ENCODE measurements at places on chromosomes 7 and 10.

DNA sequence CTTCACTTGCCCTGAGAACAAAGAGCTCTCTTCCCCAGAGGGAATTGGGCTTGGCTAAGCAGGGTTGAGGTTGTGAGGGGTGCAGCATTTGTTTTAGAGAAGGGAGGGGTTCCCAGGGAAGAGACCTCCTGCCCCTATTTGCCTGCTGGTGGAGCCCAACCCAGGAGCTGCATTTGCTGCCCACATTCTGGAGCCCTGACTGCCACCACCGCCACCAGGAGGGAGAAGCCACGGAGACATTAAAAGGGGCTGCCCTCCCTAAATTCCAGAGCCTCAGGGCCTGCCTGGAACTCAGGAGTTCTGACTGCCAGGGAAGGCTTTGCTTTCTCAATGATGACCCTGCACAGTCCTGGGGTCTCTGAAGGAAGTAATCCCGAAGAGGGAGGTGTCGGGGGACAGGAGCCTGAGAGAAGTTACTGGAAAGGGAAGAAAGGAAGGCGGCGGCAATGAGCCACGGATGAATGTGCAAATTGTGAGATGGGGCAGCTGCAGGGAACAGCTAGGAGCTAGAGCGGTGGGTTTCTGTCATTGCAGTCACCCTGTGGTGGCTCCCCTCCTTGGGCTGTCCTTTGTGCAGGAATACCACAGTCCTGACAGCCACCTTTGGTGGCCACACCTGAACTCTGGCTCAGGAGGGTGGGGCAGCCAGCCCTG lies 51.3 kb downstream of the NEURL1 start:
- DNase-seq: no peak

DNA sequence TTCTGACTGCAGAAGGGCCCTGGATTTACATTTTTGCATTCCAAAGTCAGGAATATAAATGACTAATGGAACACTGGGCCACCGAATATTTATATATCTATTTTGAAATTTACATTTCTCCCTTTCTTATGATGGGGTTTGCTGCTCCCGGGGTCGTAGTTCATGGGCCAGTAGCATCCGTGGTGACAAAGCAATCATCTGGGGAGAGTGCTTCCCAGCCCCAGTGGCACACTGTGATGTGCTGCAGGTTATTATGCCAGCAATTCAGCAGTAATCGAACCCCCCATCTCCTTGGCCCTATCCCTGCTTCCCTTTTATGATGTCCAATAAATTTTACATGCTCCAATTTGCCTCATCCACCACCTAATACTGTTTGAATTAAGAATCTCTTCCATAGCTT lies 837.5 kb downstream of the LRMDA start:
- no peak for DNase-seq

DNA sequence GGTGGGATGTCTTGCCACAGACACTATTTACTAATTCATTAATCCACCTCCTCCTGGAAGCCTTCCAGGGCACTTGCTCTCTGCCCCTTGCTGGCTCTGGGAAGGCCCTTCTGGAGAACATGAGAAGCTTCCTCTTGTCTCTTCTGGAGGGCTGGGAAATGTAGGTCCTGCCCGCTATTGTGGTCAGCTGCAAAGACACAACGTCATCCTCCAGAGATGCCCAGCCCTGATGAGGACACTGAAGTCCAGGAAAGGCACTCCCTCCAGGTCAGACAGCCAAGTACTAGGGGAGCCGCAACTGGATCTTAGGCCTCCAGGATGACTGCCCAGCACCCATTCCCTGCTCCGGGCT lies 9.6 kb upstream of the TACR2 start:
- no peak for DNase-seq

DNA sequence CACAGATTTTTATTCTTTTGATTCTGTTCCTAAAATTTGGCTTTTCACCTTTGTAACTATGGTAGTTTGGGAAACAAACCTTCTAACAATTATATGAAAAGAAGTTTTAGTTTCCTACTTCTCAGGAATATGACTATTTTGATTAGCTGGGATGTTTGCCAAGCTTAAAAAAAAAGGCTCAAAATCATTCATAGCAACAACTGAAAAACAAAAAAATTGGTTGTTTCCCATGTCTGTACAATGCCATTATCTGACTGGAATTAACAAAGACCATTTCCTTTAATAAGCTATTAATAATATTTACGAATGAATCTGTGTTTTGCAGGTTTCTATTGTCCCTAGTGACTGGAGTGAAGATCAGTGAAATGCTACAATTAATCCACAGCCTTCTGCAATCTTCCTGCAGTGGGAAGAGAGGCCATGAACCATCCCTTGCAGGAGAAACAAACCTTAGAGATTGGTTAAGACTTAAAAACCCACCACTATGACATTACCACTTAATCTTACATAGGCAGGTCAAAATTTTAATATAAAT lies 4.2 kb downstream of the PURB start:
- no peak for DNase-seq

DNA sequence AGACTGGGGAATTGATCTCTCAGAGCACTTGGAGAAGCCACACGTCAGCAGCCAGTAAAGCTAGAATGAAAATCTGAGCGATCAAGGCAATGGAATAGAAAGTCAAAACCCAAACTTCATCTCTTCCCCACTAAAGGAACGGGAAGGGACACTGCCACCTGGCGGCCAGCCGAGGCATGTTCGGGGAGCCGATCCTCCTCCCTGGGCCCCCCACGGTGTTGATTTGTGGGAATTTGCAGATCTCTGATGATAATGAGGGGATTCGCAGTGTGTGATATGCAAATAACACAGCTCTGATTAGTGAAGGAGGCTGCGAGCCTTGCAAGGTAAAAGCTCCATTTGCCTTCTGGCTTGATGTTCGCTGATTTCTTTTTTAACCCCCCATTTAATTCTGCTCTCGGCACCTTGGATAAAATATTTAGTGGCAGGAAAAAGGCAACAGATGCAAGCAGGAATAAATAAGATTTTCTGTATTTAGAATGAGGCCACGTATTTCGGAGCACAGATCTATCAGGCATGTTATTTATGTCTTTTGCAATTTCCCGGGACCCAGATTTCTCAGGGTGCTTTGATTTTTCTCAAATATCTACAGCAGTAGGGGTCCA lies 258.6 kb downstream of the PAXIP1 start:
- DNase-seq: no peak

DNA sequence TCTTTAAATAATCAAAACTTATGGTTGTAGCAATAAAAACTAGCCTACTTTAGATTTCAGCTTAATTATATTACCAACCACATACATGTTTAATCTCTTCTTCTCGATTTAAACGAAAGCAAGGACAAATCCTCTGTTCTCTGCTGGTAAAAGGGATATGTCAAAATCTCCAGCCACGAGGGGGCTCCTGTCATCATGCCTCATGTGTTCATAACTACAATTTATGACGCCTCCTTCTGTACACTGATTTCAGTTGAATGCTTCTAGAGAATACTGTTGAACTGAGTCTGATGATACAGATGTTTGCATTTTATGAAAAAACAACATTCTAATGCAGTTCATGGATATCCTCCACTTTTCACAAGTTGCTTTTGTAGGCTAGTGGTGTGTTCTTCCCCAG lies 220.0 kb upstream of the DPP6 start:
- DNase-seq: peak; percentile 15

DNA sequence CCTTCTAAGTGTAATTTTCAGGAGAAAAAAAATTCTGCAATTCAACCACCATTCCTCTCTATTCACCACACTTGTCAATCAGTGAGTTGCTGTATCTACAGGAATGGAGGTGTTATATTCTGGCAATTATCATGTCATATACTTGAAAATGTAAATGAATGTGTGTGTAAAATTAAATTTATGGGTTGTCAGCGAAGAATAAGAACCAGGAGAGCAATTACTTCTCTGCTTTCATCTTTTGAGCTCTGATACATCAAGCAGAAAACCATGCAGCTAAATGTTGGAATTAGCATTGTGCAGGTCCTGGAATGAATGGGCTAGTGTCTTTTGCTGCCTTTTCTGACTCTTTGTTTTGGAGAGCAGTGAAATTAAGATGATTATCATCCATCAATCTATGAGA lies 207.6 kb downstream of the FOXP2 start:
- no peak for DNase-seq

DNA sequence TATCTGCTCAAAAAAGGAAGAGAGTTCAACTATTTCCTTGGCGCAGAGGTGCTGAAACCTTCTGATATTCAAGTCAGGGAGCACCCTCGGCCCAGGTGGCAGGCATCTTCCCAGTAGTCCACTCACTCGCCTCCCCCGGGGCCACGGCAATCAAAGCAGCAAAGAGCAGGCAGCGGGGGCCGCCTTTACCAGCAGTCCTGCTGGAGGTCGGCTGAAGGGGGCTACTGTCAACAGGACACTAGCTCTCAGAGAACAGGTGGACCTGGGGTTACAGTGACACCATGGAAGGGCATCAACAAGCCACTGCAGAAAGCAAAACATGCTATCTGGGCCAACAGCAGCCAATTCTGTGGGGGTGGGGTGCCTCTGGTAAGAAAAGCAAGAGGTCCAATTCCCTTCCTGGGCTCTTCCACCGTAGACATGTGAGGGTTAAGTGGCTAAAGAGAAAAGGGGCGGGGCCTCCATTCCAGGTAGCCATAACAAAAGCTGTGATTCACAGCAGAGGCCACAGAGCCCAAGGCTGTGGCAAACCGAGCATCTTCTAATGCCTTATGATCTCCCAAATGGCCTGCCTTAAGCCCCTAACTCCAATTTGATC lies 9.4 kb downstream of the FZD9 start:
- DNase-seq: no peak

GRCh38 chr7:26151953-26152781 lies at the start of gene NFE2L3:
Gene NFE2L3 (plus strand): TSS chr7:26152198. CDS start chr7:26152499, 301 bp downstream.
- DNase-seq: peak; percentile 86

DNA sequence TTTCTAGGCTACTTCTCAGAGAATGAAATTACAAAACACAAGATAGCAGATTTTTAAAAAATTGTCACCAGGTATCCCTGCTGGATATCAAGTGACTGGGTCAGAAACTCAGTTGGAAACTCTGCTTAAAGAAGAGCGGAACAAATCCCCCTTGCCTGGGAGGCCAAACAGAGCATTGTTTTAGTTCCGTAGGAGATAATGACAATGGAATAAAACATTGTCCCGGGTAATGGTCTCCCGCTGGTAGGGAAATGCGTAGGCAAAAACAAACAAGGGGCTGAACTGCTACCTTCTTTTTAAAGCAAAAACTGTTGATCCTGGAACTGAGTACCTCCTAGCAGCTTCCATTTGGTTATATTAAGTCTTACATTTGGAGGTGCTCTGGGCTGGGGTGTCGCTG lies 21.3 kb upstream of the VAX1 start:
- DNase-seq: no peak

DNA sequence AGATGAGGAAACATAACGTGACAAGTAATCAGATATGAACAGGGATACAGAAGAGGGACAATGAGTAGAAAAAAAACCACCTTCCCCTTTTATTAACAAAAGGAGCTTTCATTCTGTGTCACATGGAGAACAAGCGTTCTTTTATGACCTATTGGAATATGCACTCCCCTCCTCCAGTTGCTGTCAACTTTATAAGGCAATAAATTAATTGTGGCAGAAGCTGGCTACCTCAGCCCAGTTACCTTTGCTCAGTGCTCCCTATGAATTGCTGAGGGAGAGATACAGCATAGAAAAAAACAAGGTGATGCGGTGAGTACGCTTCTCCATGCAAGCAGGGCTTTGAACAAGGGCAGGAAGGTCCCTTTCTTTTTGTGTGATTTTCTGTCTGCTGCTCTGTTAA lies at the start of gene MGAM2:
TSS of gene MGAM2 (plus strand) at position 220 of the 400 bp plus-strand sequence. CDS start 5,156 bp downstream, outside the sequence.
- no peak for DNase-seq

DNA sequence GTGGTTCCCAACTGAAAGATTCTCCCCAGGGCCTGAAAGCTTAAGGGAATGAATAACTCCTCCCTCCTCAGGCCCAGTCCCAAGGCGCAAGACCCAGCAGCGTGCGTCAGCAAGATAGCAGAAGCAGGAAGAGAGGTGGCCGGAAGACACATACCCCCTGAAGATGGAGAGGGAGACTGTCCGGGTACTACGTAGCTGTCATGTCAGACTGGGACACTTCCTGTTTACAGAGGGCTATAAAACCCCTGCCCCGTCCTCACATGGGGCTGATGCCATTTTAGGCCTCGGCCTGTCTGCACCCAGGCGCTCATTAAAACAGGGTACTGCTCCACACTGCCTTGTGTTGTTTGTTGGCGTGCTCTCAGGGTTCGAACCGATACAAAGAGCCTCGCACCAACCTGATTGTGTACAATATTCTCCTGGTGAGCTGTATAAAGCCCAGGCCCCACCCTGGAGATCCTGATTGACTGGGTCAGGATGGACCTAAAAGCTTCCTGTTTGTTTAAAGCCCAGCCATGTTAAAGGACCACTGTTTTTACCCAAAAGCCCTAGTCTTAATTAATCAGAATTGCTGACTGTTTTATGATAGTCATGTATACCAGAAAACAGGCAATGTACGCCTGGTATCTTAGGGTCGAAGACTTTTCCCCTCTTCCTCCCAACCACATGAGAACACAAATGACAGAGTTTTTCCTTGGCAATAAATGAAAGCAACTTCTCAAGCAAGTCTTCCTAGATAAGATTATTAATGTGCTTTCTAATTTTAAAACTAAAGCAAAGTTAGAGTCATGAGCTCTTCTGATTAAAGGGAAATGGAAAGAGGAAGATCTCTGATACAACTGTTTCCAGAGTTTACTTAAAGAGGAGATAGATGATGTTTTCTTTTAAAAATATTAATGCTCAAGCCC lies 251.5 kb downstream of the DOCK4 start:
- DNase-seq: no peak

- DNase-seq: no peak
Observed at GRCh38 chr10:91036807-91037411, 116.0 kb upstream of the ANKRD1 start.

GRCh38 chr7:44331682-44332081 lies 6.3 kb upstream of the CAMK2B start:
- no peak for DNase-seq

DNA sequence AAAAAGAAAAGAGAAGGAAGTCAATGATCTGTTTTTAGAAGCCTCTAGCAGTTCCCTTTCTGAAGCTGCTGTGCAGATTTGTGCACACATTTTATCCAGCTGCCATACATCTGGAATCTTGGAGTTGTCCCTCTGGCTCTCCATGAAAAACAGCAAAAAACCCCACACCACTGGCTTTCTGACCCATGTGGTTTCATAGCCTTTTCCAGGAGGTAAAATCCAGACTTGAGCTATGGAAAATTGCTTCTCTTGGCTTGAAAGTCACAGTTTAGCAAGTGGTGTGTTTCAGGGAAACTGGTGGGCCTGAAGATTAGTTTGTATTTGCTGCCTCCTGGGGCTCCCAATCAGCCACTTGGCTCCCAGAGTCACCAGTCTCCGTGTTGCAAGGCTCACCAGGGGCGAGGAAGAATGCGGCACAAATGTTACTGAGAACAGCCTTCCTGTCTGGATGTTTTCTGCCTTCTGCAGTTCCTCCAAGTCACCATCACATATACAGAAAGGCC lies 50.1 kb upstream of the ADRB1 start:
- DNase-seq: no peak

DNA sequence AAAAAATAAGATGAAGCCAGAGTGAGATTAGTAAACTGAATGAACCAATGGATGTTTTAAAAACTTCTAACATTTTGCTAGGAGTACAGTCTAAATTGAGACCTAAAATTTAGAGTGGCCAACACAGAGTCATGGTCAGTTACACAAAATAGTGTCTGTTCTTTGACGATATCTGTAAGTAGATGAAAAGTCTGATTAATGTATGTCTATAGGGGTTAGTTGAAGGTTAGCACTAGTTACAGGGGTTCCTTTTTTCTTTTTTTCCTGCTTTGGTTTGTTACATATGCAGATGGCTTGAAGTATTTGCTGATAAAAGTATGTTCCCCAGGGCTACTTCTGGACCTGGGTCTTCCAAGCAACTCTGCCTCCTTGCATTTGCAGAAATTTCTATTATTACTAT lies 90.1 kb upstream of the MTPN start:
- no peak for DNase-seq

GRCh38 chr10:1604246-1604645 lies 133.1 kb downstream of the ADARB2 start:
- DNase-seq: no peak

GRCh38 chr7:27633062-27633461 lies 29.6 kb downstream of the HIBADH start:
- DNase-seq: no peak
